ENCODE measurements at places on chromosomes 6 and 20.

DNA sequence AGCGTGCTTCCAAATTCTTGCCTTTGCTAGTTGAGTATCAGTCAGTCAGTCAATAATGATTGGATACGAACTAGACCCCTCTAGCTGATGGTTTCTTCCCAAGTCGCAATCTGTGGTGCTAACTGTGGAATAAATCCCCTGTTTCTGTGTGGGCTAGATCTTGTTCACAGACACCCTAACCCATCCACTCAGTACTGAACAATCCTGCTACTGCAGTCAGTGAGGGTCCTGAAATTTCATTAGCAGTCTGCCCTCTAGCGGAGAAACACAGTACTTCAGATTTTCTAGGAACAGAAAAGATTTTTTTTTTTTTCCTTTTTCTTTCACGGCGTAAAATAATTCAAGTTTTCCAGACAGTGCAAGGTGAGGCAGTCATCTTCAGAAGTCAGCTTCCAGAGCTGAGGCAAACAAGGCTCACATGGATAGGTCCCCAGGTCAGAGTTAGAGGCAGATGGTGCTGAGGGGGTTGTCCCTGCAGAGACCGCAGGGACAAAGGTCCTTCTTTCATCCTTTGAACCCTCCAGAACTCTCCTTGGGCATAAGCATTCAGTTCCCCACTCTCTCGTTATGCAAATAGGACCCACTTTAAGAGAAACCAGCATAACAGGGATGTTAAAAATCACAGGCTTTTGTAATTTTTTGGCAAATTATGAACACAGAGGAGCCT lies 119.6 kb downstream of the SCML4 start:
- DNase-seq = peak; percentile 72

DNA sequence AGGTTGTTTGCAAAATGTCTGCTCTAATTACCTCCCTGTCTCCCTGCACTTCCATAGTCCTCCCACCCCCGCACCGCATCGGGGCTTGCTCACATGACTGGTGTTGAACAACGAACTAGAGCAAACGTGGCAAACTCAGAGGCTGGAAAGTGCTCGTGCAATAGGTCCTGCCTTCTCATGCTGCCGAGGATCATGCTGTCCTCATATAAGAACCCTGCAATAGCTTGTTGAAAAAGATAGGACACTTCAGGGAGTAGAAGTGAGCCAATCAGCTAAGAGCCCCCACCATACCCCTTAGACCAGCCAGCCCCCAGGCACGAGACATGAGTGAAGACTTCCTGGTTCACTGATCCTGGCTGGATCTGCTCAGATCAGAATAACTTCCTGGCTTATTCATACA lies 219.2 kb downstream of the C6orf118 start:
- no peak for DNase-seq

DNA sequence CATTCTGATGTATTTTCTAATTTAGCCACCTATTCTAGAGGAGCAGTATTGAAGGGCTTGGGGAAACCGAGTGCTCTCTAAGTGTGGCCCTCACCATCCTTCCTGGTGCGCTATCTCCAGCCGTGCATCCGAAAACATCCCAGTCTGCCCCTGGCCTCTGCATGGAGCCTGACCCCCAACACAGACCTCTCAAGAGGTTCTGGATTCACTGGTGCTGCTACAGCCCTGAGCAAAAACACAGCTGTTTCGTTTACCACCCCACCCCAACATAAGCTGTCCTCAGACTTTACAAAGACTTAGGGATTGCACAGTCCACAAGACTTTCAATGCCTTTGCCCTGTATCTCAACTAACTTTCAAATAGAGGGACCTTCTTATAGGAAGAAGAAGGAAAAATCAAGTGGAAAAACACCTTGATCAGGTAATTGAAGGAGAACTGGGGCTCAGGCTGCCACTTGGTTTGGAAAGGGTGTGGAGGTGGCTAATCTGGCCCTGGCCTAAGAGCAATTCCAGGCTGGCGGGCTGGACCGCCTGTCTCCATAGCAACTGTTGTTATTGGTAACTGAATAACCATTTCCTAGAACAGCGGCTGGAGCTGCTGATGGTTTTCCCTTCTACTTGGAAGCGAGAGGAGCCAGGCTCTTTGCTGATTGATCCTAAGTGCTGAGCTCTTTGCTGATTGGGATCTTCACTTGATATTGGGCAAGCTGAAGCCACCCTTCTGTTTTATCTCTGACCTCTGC lies 90.2 kb upstream of the TOX2 start:
- peak; percentile 70 for DNase-seq

DNA sequence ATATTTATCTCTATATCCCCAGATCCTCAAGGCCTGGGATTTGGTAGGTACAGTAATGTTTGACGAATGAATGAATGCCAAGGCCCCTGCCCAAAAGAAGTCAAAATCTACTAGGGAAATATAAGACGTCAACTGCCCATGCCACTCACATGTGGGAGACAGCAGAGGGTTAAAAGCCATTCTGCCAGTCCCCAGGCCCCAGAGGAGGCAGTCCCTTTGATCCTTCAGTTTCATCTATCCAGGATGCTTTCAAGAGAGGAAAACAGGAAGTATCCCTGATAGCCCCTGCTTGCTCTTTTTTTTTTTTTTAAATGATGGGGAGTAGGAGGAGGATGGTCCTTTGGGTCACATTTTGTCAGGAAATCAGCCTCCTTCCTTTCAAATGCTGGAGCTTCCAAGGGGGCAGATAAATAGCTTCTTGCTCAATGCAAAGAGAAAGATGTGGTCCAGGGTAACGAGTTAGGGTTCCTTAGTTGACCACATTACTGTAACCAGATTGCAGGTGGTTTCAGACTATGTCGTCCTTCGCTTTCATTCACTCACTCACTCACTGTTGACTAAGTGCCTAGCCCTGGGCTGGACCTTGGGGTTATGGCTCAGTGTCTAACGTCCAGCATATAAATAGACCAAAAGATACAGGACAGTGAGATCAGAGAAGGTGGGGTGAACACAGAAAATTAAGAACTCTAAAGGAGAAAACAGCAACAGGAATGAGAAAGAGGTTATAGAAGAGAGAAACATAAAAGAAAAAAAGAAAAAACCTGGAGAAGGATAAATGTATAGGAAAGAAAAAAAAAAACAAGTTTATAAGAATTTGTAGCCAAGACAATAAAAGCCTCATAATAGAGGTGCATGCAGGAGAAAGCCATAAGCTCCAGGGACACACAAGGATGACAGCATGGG lies 64.6 kb upstream of the PIM1 start:
- no peak for DNase-seq

All from cardiac muscle cell (in vitro differentiated cells and primary cell).